ENCODE measurements at places on chromosomes 1 and 21. TPM values are rescaled to one million over a fixed set of nuclear protein-coding genes. Genes with fewer than 3 reads are reported as not detected.
A peak's percentile ranks its signal among the peaks of the same experiment; 100 is the strongest.

DNA sequence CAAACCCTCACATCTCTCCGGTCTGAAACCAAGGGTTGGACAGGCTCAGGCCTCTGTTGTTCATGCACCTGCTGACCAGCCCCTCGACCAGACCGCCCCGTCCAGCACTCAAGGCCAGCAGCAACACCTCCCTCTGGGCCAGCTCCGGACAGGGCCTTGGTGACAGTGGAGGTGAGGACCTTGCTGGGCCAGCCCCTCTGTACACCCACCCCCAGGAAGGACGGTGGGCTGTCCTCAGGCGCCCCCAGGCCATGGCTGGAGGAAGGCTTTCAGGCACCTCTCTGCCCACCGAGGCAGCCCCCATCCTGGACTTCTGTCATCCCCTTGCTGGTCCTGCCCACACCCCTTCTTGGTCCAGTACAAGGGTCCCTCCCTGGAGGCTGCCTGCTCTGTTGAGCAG, 48.6 kb downstream of the MEGF6 start:
- DNase-seq: no peak

DNA sequence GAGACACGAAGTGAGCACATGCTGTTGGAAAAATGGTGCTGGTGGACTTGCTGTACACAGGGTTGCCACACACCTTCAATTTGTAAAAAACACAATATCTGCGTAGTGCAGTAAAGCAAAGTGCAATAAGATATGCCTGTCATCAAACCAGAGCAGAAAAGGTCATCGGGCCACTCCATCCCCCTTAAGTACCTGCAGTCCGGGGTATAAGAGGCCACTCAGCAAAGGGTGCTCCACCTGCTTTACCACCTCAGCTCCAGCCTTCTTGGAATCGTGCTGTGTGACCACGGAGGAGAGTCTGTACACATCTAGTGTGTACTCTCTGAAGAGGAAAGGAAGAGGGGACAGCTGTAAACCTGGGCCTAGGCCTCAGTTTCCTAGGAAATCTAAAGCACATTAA, 10.9 kb downstream of the YARS1 start:
- DNase-seq: no peak

DNA sequence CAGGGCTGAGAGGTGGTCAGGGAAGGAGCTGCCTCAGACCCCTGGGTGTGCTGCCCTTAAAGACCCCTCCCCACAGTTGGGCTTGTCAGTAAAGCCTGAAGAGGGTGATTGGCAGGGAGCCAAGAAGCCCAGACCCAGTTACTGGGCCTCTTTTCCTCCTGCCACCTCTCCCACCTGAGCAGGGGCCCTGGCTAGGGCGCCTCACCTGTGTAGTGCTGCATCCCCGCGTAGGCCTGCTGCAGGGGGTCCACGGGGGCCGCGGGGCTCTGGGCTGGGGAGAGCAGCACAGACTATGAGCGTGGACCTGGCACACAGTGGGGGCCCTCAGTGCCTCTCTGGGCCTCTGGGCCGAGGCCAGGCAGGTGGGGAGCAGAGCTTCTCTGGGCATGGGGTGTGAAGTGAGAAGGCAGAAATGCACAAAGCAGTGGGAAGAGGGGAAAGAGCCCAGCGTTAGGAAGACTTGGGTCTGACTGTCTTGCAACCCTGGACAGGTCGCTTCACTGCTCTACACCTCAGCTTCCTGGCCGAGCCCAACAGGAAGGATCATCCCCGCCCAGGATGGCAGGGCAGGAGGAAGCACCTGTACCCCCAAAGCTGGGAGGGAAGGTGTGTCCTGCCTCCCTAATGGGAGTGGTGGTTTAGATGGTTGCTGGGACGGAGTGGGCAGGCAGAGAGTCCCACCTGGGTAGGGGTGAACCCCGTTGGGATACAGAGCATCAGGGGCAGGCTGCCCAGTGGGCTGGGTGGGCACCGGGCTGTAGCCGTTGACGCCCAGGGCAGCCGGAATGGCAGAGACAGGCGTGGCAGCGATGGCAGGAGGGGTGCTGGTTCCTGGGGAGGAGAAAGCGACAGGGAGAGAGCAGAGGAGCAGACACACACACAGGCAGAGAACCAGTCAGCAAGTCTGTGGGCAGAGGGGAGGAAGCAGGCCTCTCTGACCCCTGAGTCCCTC, 9.9 kb downstream of the CELF3 start:
- DNase-seq: no peak

GRCh38 chr1:85984636-85985035, 171.9 kb downstream of the COL24A1 start:
- no peak for DNase-seq

DNA sequence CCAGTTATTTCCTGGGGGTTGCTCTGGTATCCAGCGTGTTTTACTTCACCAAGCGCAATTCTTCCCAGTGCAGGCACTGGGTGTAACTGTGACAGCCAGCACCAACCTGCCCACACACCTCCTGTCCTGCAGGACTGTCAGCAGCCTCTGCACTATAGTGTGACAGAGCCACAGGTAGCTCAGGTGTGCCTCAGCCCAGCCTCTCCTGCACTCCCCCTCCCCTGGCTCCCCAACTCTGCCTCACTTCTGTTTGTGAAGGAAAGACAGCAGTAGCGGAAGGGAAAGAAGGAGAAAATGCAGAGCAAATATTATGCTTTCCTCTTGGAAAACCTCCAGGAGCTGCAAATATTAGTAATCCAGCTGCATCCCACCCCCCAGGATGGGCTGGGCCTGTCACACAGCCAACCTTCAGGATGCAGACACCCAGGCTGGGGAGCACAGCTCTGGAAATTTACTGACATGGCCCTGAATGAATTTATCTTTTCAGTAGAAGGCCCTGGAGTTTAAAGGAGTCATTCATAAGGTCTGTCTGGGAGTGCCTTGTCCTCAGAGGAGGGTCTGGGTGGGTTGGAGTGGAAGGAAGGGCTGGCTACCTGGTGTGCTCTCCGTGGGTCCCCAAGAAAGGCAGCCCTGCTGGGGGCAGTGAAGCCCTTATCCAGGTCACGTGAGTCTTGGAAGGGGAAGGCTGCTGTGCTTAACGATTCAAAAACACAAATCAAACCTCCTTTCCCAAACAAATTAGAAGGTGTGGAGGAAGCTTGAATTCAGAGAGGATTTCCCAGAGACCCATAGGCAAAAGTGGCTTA, 20.9 kb downstream of the CAPN2 start:
- no peak for DNase-seq

- DNase-seq: no peak
Measured at GRCh38 chr1:59761443-59761842, 53.3 kb upstream of the HOOK1 start.

DNA sequence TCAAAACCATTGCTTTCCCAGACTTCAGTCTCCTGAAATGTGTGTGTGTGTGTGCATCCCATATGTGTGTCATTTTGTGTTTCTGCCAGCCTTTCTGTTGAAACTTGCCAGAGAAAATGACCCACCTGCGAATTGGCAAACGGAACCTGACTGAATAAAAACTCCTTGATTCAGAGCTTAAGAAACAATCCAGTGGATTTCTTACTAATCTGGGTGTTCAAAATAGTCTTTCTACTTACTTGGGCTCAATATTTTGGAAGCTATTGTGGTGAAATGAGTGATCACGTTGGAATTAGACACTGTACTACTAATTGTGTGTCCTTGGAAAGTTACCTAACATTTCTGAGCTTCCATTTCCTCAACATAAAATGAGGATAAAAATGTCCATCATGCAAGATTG, 138.9 kb upstream of the ERG start:
- DNase-seq: no peak

- DNase-seq: no peak
Measured at GRCh38 chr1:49229555-49229954, 452.9 kb upstream of the BEND5 start.

GRCh38 chr1:71787699-71788098, 494.6 kb downstream of the NEGR1 start:
- no peak for DNase-seq

- DNase-seq: no peak
Measured at GRCh38 chr1:229999004-229999670, 67.9 kb upstream of the GALNT2 start.

- no peak for DNase-seq
Measured at GRCh38 chr1:219945795-219946194, 17.4 kb upstream of the SLC30A10 start.

DNA sequence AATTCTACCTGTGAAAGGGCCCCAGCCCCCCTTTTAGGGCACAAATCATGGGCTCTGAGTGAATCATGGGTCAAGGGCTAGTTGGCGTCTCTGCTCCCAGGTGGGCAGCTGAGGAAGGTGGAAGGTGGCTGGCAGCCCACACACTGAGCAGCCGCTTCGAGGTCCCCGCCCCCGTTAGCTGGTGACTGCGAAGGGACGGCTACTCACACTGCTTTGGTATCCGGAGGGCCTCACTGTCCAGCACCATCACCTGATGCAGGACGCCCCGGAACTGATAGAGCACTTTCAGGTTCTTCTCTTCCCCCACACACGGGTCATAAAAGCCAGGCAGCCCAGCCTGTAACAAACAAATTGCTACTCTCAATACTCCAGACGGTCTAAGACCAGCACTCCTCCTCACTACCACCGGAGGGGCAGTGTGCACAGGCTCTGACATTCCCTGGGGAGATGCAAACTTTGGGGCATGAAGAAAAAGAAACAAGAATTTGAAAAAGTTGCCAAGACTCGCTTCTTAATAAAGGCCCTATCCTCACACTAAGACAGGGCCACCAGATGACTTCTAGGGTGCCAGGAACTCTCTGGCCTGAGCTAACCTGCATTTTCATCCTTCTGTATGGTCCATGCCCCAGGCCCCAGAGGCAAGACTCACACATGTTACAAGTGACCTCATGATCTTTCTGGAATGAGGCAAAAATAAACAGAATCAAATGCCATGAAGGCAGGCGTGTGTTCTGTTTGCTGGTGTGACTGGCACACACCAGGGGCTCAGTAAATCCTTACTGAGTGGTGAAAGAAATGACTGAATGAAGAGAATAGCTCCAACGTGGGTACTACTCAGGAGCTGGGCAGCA, 11.5 kb downstream of the THAP3 start:
- no peak for DNase-seq

DNA sequence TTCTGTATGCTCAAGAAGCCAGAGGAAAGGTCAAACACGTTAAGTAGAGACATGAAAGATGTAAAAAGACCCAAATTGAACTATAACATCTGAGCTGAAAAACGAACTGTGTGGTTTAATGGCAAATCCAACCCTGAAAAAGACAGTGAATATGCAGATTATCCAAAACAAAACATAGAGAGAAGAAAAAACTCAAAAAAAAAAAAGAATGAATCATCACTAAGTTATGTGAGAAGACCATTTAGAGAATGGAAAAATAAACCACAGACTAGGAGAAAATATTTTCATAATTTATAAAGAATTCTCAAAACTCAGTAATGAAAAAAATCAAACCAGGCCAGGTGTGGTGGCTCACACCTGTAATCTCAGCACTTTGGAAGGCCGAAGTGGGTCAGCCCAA, 253.3 kb downstream of the PLPP3 start:
- no peak for DNase-seq

DNA sequence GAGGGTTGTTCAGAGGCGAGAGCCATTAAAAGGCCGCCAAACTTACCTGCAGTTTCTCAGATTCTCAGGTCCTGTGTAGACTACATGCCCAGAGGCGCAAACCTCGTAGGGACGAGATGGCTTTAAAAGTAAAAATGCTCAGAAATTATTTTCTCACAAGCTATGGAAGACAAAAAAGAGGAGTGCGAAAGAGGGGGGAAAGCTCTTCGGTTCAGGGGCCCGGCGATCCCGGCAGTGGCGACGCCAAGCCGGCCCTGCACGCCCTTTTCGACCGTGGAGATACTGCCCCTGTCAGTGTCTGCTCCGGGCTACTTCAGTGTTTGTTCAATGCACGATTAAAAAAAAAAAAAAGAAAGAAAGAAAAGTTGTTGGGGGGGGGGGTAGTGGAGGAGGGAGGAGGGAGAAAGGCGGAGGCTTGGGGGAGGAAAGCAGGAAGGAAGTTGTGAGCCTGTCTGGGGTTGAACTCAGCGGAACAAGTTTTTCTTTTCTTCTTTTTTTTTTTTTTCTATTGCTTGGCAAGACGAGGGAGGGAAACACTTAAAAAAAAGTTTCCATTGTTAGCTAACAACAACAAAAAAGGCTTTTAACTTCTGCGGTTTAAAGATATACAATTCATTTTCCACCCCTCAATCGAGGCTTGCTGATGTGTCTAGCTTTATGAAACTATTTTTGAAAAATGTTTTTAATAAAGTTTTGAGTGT, at the start of gene ITPKB:
TSS of gene ITPKB (minus strand) at position 288 of the 701 bp plus-strand sequence. CDS start 1,824 bp downstream, outside the sequence.
- DNase-seq: peak; percentile 76

DNA sequence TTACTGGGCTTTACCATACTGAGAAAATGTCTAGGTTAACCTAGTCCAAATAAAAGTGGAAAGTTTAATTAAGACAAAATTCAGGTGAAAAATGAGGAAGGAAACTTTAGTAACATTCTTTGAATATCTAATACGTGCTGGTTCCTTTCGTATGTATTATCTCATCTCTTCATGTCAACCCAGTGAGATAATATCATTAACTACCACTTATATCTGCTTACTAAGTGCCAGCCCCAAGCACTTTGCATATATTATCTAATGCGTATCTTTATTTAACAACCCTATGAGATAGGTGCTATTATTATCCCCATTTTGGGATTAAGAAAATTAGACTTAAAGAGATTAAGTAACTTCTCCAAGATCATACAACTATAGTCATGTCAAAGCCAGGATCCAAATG, 12.5 kb upstream of the PLPP3 start:
- no peak for DNase-seq

- no peak for DNase-seq
Measured at GRCh38 chr1:78755986-78756385, 106.4 kb downstream of the IFI44 start.

- peak; percentile 25 for DNase-seq
Measured at GRCh38 chr1:245153552-245154428, 995 bp upstream of the KIF26B start.

GRCh38 chr1:41329662-41330587, 31.3 kb upstream of the FOXO6 start:
- DNase-seq: no peak

ECM1 gene
- total RNA-seq: 1.2 TPM

CLDN17 gene
- not detected for total RNA-seq

ACTN2 gene
- total RNA-seq: 0.46 TPM

SLAMF8 gene
- 0.39 TPM for total RNA-seq

ZFP69 gene
- 5.4 TPM for total RNA-seq

RCOR3 gene
- total RNA-seq: 31.0 TPM

NSL1 gene
- total RNA-seq: 39.2 TPM
